ENCODE measurements at places on chromosomes 3 and 15. TPM values are rescaled to one million over a fixed set of nuclear protein-coding genes. Genes with fewer than 3 reads are reported as not detected.

The BNC1 gene
- 8.7 TPM for total RNA-seq

The SLC9C1 gene
- total RNA-seq, result not detected

The CALML4 gene
- 2.4 TPM for total RNA-seq

The MORC1 gene
- total RNA-seq, result not detected

The ADAMTSL3 gene
- total RNA-seq, result not detected

The DNAH12 gene
- not detected for total RNA-seq

The FSD2 gene
- total RNA-seq, result not detected

The SUCNR1 gene
- under 0.01 TPM for total RNA-seq

The SLC24A5 gene
- not detected for total RNA-seq

The IQCF5 gene
- not detected for total RNA-seq

The DLEC1 gene
- total RNA-seq, result not detected

The VGLL3 gene
- 213 TPM for total RNA-seq

The CYP1A2 gene
- not detected for total RNA-seq

The ACTL6A gene
- total RNA-seq, result 98.6 TPM

The C3orf85 gene
- total RNA-seq, result not detected

The FBXW12 gene
- not detected for total RNA-seq

The THBS1 gene
- 7,697 TPM for total RNA-seq

The GATM gene
- 0.89 TPM for total RNA-seq

The SOX2 gene
- total RNA-seq, result not detected

The NPAP1 gene
- not detected for total RNA-seq

The BCHE gene
- not detected for total RNA-seq

The CXCR6 gene
- total RNA-seq, result not detected

The A4GNT gene
- total RNA-seq, result not detected

The PIK3CB gene
- 4.8 TPM for total RNA-seq

The FBXL22 gene
- total RNA-seq, result 0.32 TPM

The GRK7 gene
- not detected for total RNA-seq

The CCR5 gene
- not detected for total RNA-seq

The NEDD4 gene
- total RNA-seq, result 21.8 TPM

The PLSCR2 gene
- not detected for total RNA-seq

The GRAMD2A gene
- not detected for total RNA-seq

The SPESP1 gene
- total RNA-seq, result 3.4 TPM

The SLC22A14 gene
- not detected for total RNA-seq

The CCR3 gene
- not detected for total RNA-seq

The CHRNA5 gene
- total RNA-seq, result under 0.01 TPM

The KLF15 gene
- 0.13 TPM for total RNA-seq

The KIF9 gene
- 5.8 TPM for total RNA-seq

The GANC gene
- 21.4 TPM for total RNA-seq

The FHIT gene
- total RNA-seq, result 0.22 TPM

The LRRN1 gene
- total RNA-seq, result not detected
